ENCODE measurements at places on chromosomes 5 and 9. TPM values are rescaled to one million over a fixed set of nuclear protein-coding genes. Genes with fewer than 3 reads are reported as not detected.

Gene SPINK4
- not detected for total RNA-seq

DNA sequence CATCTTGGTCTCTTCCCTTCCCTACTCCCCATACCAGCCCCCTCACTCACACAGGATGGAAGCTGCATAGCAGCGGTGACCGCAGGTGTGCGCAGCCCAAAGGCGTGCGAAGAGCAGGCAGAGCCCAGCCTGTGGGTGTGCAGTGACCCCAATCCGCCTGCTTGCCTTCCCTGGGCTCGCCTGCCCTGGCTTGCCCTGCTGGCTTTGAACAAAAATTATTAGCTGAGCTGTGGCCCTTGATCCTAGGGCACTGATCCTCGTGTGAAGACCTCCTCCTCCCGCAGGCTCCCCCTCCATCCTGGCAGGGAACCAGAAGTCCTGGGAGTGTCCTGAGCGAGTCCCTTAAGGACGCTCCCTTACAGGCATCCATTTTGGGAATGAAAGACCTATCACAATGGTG lies 31.9 kb downstream of the MORN5 start:
- DNase-seq = no peak

Gene ZNF608
- 2.1 TPM for total RNA-seq

Gene NREP
- total RNA-seq = 1,282 TPM

Gene IL5
- total RNA-seq = not detected

DNA sequence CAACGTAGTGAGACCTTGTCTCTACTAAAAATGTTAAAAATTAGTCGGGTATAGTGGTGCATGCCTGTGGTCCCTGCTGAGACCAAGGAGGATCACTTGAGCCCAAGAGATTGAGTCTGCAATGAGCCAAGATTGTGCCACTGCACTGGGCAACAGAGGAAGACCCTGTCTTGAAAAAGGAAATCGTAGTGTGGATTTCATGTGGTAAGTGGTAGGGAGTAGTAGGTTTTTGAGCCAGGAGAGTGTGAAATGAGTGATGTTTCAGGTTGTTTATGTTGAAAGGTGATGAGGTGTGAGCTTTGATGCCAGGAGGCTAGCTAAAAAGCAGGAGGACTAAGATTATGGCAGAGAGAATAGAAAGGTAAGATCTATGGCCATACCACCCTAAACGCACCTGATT lies 5.9 kb downstream of the MATR3 start:
- DNase-seq = no peak

Gene C1QTNF2
- not detected for total RNA-seq

Gene ARHGEF28
- 8.9 TPM for total RNA-seq

GRCh38 chr5:181158869-181159268 lies 11.5 kb downstream of the OR2V2 start:
- DNase-seq = no peak

GRCh38 chr5:134614450-134615085 lies 18.1 kb downstream of the SAR1B start:
- peak; percentile 22 for DNase-seq

Gene GHR
- 1.5 TPM for total RNA-seq

- no peak for DNase-seq
Measured at GRCh38 chr5:861442-862366, 10.9 kb upstream of the ZDHHC11 start.

- no peak for DNase-seq
Measured at GRCh38 chr9:110812886-110813285, 144.3 kb downstream of the MUSK start.

- DNase-seq = no peak
Measured at GRCh38 chr9:71223953-71224538, 102.6 kb upstream of the TRPM3 start.

DNA sequence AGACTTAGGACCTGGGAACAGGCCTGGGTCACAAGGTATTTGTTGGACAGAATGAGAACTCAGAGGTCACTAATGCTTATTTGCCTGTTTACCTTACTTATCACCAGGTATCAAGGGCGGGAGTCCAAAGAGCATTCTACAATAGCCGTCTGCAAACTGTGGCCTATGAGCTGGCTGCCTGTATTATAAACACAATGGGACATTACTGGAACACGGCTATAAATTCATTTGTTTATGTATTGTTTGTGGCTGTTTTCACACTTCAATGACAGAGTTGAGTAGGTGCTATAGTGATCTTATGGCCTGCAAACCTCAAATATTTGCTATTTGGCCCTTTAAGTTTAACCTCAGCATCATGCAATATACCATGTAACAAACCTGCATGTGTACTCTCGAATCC lies 76.6 kb upstream of the ASTN2 start:
- no peak for DNase-seq

DNA sequence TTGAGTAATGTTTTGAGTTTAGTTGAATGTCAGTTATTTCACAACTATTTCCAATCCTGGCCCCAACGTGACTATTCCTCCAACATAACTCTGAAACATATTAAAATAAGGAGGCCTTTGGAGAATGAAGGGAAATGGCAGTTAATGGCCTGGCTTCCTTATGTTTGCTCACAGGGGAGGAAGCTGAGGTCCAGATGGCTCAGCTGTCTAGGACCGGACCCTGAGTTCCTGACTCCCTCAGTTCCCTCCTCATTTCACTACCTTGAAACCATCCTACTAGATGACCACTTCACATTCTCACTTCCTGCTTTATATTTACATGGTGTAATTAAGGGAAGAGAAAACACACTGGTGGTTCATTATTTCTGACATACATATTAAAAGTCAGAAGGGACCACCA lies 6.6 kb downstream of the OTULINL start:
- DNase-seq = no peak

- peak; percentile 84 for DNase-seq
Measured at GRCh38 chr5:137743031-137743640, 7.2 kb upstream of the KLHL3 start.

- no peak for DNase-seq
Measured at GRCh38 chr5:10110228-10110627, 139.5 kb downstream of the ATPSCKMT start.

DNA sequence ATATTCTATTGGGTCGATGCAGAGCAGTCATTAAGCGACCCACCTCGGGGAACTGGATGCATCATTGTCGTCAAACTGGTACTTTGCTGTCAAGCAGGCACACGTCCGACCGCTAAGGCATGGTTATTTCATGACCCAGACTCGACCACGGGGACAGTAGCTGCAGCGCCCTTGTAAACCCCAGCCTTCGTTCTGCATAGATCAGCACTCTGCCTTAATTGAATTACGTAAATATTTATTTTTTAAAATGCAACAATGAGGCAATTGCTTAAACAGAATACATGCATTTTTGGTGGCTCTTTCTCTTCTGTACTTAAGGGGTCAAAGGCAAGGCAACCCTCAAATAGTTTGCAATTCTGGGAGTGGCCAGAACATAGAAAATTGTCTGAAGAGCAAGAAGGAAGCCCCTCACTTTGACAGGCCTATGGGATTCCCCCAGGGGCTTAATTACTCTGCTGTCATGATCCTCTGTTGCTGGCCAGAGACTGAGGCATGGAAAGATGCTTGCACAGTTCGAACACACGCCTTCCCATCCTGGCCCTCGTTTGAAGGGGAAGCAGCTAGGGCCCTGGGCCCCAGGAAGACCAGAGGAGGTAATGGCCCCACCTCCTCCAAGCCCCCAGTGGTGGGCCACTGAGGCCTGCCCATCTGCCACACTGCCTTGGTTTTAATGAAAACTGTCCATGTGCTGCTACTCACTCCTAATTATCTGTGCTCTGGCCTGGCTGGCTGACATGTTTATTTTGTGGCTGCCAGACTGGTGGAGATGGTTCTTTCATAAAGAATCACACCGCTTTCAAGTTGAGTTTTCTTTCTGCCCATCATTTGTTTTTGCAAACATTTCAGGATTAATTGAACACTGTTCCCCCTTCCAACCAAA lies 169.7 kb upstream of the MAST4 start:
- no peak for DNase-seq

GRCh38 chr5:3925022-3925421 lies 329.4 kb downstream of the IRX1 start:
- DNase-seq = no peak

Gene HMMR
- 13.9 TPM for total RNA-seq

DNA sequence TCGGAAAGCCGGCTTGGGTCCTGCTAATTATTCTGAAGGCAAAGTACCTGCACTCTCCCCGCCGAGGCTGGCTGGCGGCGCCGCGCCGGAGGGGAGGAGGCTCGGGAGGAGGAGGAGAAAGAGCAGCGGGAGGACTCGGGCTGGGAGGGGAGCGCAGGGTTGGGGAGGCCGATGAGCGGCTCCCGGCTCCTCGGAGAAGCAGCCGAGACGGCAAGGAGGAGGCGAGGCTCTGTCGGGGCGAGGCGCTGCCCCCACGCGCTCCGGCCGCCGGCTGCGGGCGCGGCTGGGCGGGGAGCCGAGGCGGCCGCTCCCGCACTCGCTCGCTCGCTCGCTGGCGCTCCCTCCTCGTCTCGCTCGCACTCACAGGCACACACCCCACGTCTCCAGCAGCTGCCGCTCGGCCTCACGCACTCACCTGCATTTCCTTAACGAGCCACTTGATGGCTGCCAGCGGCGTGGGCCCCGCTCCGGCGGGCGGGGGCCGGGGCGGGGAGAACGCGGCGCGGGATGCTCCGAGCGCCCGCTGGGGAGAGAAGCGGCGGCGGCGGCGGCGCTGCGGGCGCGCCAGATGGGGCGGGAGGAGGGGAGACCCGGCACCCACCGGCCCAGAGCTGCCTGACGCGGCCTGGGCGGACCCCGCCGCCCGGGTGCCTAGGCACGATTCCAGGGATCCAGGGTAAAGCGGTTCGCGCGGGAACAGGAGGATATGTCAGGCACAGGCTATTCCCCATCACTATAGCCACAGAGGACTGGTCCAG lies at the start of gene PTPRD:
Gene PTPRD, minus strand, starts transcription at position 362 of the 758 bp plus-strand sequence.
- peak; percentile 42 for DNase-seq

Gene SNX30
- total RNA-seq = 31.2 TPM

Gene S1PR3
- 16.9 TPM for total RNA-seq

GRCh38 chr5:164435576-164435975 lies 930.2 kb downstream of the MAT2B start:
- DNase-seq = no peak

Gene RRAGA
- 53.1 TPM for total RNA-seq

DNA sequence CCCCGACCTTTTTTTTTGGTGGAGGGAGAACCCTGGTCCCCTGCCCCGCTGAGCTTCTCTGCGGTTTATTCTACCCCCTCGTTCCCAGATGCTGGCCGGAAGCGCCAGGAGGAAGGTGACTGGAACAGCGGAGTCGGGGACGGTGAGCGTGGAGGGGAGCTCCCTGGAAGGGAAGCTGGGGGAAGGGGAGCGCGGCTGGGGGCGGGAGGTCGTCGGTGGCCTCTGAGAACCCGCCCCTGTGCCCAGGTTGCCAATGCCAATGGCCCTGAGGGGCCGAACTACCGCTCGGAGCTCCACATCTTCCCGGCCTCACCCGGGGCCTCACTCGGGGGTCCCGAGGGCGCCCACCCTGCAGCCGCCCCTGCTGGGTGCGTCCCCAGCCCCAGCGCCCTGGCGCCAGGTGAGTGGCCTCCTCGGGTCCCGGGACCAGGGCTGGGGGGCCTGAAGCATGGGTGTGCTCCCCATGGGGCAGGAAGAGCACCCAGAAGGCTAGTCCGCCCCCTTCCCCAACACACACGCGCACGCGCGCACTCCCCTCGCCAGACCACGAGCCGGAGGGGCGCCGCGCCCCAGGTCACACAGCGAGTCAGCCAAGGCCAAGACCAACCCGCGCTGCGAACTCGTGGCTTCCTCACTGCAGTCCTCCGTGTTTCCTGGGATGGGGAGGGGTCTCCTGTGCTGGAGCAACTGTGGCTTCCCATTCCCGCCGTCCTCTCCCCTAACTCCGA lies 10.6 kb downstream of the MYOZ3 start:
- DNase-seq = peak; percentile 39

DNA sequence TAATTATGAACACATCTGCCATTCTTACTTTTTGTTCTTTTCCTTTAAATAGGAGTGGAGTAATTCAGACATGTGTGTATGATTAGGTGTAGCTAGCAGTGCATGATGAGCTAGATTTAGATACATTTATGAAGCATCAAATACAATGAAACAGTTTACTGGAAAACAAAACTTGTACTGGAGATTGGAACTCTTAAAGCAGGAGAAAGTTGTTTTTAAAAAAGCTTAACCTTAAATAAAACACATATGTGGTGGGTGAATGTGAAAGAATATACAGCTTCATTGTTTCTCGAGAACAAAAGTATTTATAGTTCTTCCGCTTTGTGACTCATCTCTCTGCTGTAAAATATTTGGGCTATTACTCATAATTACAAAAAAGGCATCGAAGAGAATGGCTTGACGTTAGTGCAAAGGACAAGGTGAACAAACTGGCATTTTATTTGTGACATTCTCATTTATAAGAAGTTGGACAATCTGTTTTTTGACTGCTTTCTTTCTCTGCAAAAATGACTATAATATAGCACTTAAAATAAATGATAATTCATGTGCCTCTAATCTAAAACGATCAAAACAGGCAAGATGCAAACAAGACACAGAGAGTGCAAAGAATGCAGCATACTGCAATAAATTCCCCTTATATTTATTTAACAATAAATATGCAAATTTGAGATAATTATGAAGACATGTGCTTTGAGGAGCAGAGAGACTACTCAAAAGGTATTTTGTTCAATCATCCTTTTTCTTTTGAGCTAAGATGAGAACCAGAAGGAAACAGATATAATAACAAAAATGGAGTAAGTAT lies 478.8 kb downstream of the CETN3 start:
- peak; percentile 82 for DNase-seq

DNA sequence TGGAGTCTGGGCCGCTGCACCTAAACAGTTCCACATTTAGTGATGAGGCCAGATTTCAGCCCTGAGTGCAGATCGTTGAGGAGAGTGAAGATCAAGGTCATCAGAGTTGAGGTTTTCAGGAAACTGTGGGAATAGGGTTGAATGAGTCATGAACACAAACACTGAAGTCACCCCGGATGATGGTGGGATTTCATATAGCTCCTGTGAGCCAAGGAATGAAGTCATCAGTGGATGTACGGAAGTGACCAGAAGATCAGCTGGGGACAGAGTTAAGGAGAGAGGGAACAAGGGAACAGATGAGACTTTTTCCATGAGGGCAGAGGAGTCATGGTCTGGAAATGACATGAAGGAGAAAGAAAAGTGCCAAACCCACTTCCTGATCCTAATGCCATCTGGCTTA lies 36.5 kb downstream of the PALM2AKAP2 start:
- peak; percentile 99 for DNase-seq

Gene IFNE
- 1.8 TPM for total RNA-seq

Gene CDH9
- not detected for total RNA-seq

Gene BRINP1
- total RNA-seq = 9.0 TPM

DNA sequence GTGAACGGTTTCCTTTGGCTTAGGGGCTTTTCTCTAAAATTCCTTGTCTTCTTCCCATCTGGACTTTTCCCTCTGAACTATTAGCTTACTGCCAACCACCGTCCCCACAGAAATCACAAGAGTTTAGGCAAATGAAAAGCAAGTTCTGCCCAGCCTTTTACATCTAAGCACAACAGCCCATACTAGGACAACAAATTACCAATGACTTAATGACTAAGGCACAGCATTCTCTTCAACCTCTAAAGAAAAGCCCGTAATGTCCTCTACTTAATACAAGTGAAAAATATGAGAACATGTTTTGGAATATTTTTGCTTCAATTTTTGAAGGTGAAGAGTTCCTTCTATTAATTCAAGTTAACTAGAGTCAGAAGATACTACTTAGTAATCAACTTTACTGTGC lies 1.2 kb downstream of the ZBTB5 start:
- peak; percentile 57 for DNase-seq

Gene IFNA2
- total RNA-seq = not detected

Gene FASTKD3
- 23.9 TPM for total RNA-seq

Gene AFAP1L1
- total RNA-seq = 0.38 TPM

Data from GM23248 (cell line).